ENCODE measurements at places on chromosomes 1 and 21. TPM values are rescaled to one million over a fixed set of nuclear protein-coding genes. Genes with fewer than 3 reads are reported as not detected.

The INSRR gene
- not detected for total RNA-seq

The RAP1GAP gene
- 3.0 TPM for total RNA-seq

The HSD3B1 gene
- total RNA-seq, result 5.4 TPM

GRCh38 chr1:92990828-92991227, 29.6 kb upstream of the DIPK1A start:
- no peak for DNase-seq

GRCh38 chr1:190475421-190476141, 2.1 kb downstream of the BRINP3 start:
- DNase-seq, result no peak

DNA sequence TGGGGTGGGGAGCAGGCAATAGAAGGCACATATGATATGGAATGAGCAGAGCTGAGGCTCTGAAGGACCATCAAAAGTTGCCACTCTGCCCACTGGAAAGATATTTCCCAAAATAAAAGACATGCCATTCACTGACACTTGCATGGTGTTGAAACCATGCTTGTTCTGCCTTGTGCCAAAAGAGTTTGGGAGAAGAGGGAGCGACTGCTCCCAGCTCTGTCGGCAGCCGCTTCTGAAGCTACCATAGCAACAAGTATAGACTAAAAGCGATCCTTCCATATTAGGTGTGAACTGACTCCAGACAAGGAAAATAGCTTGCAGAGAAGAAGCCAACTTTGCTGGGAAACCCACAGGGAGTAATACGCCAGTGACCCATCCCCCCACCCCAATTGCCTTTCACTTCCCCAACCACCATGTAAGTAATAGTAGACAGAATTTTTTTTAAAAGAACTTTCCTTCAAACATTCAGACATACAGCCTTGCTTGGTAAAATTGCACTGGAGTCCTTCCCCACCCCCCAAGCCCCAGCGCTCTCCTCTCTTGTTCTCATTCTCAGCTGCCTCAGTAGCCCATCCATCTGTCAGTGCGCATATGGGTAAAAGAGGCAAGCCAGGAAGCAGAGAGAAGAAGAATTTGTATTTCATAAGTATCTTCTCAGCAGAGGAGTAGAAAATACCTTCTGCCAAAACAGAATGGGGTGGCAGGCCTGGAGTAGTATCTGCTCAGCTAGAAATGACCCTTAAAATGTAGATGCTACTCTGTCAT, 263.7 kb downstream of the OMA1 start:
- no peak for DNase-seq
